ENCODE measurements at places on chromosomes 12 and 14.
A peak's percentile ranks its signal among the peaks of the same experiment; 100 is the strongest.

DNA sequence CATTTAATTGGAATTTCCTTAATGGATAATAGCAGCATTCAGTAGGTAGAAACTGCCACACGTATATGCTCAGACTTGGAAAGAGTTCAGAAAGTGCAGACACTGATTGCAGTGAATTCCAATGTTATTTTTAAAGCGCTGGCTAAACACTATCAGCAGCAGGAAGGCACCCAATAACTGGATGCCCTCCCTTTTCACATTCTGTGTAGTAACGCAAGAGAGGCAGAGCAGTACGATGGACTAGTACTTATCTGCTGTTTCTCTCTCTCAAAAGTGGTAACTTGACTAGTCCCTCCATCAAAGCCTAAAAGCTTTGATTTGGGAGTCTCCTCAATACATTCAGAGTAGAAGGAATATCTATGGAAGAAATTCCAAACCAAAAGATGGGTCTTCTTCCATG, 791.0 kb downstream of the TMTC2 start:
- DNase-seq = no peak

- DNase-seq = no peak
Observed at GRCh38 chr12:48004053-48004941, at the start of gene COL2A1. COL2A1 (minus strand) TSS chr12:48004476; CDS start chr12:48004321, 155 bp downstream.

- no peak for DNase-seq
Observed at GRCh38 chr12:48901278-48901677, 24.0 kb downstream of the FKBP11 start.

DNA sequence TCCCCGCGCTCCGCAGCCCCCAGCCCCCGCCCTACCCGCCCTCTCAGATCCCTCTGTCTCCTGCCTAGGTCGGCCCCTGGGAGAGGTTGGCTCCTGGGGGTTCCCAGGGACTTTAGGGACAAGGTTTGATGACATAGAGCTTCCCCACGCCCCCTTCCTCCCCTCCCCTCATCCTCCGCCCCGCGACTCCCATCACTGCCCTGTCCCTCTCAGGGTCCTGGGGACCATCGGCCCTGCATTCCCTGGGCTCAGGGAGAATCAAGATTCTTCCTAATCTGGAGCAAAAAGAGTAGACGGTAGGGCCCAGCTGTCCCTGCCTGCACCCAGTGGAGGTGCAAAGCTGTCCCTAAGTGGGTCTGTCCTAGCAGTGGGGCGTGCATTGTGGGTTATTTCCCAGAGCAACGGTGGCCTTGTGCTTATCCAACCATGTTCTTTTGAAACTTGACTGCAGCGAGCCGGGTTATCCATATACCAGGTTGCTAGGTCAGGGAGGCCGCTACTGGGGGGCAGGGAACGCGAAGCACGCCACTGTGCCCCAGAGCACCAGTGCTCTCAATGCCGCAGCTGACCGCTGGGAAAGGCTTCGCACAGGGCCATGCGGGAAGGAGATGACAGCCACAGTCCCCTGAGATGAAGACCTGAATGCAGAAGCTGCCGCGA, 124.4 kb upstream of the PRMT8 start:
- DNase-seq = no peak

GRCh38 chr12:130831246-130831645, 7.8 kb downstream of the STX2 start:
- no peak for DNase-seq

DNA sequence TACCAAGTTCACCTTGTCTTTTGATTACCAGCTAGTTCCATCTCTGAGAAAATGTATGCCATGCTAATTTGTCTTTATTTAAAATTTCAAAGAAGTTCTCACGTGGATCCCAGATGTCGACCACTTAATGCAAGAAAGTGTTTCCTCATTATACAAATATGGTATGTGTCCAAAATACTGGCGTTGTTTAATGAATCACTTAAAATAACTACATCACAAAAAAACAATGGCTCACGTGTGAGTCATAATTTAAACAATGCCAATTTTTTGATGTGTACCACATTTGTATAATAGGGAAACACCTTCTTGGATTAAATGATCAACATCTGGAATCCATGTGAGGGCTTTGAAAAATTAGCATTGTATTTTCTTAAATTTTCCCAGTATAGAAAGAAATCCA, 40.8 kb downstream of the DBX2 start:
- DNase-seq = no peak

GRCh38 chr14:51704545-51704944, 52.8 kb downstream of the FRMD6 start:
- DNase-seq = no peak

DNA sequence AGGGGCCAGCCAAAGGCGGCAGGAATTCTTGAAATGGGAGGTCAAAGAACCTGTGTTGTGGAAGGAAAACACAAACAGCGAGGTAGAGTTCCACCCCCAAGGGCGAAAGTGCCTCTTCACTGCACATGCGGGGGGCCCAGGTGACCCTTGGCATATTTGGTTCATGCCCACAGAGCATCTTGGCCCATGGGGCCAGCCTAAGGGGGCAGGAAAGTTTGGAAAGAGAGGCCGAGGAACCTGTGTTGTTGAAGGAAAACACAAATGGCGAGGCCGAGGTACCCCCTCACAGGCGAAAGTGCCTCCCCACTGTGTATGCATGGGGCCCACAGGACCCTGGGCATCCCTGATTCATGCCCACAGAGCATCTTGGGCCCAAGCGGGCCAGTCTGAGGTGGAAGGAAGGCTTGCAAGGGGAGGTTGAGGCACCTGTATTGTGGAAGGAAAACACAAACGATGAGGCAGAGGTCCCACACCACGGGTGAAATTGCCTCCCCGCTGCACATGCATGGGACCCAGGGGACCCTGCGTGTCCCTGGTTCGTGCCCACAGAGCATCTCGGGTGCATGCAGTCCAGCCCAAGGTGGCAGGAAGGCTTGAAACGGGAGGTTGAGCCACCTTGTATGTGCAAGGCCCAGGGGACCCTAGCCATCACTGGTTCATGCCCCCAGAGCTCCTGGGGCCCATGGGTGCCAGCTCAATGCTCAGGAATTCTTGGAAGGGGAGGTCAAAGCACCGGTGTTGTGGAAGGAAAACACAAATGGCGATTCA, 384.1 kb downstream of the ALG10 start:
- DNase-seq = no peak

- DNase-seq = no peak
Observed at GRCh38 chr12:121373755-121374154, 21.5 kb upstream of the ANAPC5 start.

GRCh38 chr14:68978172-68978911, 760 bp downstream of the ACTN1 start:
- DNase-seq = peak; percentile 13

DNA sequence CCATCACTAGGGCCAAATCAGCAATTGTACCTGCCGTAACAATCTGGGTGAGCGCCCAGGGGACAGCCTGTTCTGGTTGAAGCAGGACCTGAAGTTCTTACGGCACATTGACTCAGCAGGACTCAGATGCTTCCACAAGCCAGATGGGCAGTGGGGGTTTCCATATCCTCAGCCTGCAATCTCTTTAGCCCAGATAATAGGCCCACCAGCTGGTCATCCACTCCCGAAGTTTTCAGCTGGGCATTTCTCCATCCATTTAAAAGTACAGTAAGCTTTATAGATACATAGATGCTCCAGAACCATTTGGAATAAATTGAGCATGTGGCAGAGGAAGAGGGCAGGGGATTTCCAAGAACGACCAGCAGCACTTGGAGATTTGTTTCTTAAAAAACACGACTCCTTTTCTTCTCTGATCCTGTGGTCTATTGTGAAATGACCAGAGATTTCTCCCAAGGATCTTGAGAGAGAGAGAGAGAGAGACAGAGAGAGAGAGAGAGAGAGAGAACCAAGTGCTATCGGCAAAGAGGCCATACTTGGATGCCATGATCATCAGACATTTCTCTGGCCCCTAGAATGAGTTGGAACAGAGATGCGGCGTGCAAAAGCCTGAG, 74.8 kb upstream of the PLXNC1 start:
- DNase-seq = no peak

- DNase-seq = no peak
Observed at GRCh38 chr14:81565441-81566290, 32.0 kb upstream of the SEL1L start.

DNA sequence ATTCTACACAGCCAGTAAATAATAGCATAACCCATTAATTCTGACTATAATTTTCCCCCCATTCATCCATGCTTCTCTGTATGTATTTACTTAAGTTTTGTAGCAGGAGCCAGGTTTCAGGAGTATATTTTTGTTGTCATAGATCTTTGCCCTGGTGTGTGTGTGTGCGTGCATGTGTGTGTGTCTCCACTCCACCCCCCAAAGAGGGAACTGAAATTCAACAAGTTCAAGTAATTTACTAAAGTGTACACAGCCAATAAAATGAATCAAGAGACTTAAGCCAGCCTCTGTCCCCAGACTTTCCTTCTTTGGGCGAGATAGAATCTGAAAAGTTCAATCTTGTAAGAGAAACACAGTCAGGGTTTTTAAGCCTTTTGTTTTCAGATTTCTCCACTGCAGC, 792.0 kb downstream of the MED13L start:
- no peak for DNase-seq

DNA sequence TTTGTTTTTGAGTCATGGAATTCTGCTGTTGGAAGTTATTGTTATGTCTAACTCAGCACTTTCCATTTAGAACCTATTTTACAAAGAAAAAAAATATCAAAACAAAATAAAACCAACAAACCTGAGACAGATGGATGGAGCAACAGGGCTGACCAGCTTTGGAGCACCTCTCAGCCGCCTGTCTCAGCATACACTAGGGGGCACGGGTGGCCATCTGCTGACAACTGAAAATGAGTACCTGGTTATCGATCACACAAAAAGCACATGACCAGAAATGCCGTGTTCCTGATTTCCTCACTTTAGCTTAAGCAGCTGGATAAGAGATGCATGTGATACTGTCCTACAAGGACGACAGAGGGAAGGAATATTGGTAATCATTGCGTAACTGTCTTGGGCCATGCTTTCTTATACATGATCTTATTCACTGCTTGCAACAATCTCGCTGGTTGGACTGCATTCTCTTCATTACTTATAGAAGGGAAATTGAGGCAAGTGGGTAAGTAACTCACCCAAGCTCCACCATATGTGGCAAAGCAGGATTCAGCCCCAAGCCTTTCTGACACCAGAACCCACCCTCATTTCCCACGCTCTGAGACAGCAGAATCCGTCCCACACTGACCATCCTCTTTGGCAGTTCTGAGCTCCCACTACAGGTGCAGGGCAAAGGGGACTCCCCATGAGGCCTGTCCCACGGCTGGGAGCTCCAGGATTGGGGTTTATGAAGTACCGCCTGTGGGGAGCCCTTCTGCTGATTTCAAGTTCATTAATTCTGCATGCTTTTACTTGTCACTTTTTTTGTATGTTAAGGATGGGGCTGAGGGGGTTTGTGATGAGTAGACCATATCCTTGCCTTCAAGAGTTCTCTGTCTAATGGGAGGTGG, 43.5 kb downstream of the C14orf132 start:
- no peak for DNase-seq

- no peak for DNase-seq
Observed at GRCh38 chr12:132348176-132348575, 18.8 kb upstream of the GALNT9 start.

- peak; percentile 45 for DNase-seq
Observed at GRCh38 chr14:94145902-94146527, 16.6 kb upstream of the IFI27L2 start.

DNA sequence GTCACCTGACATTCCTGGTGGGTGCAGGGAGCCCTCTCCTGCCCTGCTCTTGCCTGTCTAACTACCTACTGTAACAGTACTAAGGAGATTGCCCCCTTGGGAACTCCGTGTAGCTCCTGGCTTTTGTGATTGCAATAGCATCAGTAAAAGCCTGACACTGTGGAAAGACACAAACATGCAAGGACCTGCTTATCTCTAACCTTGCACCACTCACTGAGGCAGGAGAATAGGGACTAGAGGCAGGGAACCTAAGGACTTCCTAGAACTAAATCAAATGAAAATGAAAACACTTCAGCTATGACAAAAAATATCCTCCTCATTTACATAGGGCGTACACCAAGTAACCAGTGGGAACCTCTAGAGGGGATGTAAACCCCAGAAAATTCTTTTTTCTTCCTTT, 28.5 kb downstream of the TUBA1A start:
- no peak for DNase-seq

DNA sequence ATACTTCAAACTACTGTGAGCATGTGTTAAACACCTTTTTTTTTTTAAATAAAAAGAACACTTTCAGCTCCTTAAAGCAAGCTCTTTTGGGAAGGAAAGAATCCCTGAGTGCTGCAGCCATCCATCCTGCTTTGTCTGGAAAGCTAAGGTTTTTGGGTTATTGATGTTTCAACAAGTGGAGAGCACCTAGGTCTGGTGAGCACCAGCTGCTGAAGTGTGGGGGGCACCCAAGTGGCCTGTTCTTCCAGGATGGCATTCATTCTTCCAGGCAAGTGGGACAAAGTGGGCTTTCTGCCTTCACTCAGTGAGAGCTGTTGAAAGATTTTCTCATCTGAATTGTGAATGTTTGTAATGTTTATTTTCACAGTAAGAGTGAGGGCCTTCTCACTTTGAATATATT, 49.9 kb downstream of the BORCS5 start:
- DNase-seq = no peak

GRCh38 chr14:41597647-41598046, 9.0 kb upstream of the LRFN5 start:
- no peak for DNase-seq

GRCh38 chr12:77496714-77497113, 334.0 kb upstream of the NAV3 start:
- no peak for DNase-seq

DNA sequence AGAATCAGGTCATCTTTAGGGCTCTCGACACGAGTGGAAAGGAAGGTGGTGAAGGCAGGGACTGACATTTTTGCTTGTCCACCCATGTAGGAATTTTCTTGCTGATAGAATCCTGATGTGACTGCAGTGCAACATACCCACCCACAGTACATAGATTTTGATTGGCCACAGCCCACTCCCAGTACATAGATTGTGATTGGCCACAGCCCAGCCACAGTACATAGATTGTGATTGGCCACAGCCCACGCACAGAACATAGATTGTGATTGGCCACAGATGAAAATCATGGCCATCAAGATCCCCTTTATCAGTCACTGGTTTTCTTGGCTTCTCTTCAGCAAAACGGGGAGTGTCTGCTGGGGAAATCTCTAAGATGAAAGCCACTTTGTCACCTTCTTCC, 1041.5 kb downstream of the AACS start:
- no peak for DNase-seq

GRCh38 chr12:58701536-58701935, 218.8 kb downstream of the LRIG3 start:
- DNase-seq = no peak

- DNase-seq = no peak
Observed at GRCh38 chr12:132353811-132354210, 24.4 kb upstream of the GALNT9 start.

DNA sequence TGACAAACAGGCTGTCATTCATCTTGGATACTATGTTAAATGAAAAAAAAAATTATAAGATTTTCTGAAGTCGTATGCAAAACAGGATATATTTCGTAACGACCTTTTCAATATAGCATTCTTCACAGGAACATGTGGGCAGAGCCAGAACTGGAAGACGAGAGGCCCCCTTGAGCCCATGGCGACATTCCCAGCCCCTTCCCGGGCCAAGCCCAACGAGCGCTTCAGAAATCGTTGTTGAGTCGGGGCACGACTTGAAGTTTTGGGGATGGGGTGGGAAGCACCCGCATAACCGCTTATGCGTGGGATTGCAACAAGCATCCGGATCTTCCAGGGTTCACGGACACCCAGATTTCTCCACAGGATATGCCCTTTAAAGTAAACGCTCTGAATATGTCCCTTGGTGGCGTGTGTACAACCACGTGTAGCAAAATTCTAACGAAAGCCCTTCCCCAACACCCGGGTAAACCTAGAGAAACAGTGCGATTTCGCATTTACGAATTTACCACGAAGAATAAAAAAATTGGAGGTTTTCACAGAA, 736 bp downstream of the C14orf39 start:
- DNase-seq = no peak

- no peak for DNase-seq
Observed at GRCh38 chr12:10031771-10032175, 1.3 kb downstream of the CLEC9A start.
